Pons (tissue), 1 donor: ENCODE measurements at places on chromosomes 2 and 18.
A peak's percentile ranks its signal among the peaks of the same experiment; 100 is the strongest.

DNA sequence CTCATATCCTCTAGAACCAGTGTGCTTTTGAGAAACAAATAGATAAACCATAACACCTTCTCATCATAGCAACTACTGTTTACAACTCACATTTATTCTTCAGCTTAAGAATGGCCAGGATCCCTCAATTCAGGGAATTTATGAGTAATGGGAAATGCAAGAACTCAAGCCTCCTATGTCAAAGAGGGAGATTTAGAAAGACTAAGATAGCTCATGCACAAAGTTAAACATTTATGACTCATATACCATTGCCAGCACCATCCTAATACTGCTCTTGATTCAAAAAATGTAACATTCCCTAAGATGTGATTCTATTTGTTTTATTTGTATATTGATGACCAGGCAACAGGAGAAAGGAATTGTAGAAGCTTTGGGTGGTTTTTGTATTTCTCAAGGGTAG is 172.8 kb downstream of the CYP26B1 start:
- DNase-seq: no peak

- peak; percentile 62 for DNase-seq
Observed at GRCh38 chr2:5365871-5366461, 326.2 kb upstream of the SOX11 start.

DNA sequence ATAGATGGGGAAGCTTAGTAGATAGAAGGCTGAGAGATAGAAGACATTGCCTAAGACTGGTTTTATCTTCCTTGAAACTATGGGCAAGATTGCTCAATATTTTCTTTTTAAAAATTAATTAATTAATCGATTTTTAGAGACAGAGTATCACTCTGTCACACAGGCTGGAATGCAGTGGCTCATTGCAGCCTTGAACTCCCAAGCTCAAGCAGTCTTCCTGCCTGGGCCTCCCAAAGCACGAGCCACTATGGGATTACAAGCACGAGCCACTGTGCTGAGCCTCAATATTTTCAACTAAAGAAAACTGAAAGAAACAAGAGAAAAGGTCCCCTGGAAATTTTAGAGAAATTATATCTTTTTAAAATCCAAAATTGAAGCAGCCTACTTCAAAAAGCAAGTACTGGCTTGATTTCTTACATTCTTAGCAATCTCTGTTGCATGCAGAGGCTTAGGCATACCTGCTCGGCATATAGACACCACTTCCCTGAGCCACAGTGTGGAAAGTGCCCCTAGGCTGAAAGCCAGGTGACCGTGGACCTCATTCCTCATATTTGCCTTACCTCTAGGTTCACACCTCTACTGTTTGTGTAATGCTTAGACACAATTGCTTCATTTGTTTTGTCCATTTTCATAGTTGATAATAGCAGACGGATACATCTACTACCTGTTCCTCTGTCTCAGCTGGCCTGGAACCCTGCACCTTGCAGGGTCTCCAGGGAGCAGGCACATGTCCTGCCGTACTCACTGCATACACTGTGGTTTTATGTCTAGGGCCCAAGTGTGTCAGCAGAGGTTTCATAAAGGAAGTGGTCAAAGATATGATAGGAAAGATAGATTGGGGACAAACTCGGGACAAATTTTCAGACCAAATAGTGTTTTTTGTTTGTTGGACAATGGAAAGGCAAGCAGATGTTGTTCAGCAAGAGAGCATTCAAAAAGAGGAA is 166.5 kb upstream of the ALPP start:
- DNase-seq: no peak

- DNase-seq: no peak
Observed at GRCh38 chr2:233699424-233700027, 6.8 kb downstream of the UGT1A6 start.

DNA sequence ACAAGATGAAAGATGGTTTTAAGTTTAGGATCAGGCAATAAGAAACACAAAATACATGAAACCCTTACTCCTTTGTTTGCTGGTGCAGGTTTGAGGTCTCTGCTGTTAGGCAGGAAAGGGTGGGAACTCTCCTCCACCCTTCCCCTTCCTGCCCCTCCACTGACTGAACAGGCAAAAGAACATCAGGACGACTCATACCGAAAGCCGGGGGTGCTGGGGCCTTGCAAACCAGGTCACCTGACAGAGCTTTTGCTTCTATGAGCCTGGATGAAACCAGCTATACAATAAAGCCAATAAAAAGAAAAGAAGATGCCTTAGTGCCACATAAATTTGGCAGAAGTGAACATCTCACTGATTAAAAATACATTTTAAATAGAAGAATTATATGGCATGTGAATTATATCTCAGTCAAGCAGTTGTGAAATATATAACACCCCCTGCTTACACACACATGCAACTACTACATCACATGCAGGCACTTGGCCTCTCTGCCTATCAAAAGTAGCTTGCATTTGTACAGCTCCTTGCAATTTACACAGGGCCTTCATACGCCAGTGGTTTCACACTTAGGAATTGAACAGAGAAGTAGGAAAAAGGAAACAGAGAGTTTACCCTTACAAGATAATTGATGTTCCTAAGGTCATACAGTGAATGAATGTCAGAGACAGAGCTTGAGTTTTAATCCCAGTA is 215.1 kb upstream of the TRIB2 start:
- no peak for DNase-seq

DNA sequence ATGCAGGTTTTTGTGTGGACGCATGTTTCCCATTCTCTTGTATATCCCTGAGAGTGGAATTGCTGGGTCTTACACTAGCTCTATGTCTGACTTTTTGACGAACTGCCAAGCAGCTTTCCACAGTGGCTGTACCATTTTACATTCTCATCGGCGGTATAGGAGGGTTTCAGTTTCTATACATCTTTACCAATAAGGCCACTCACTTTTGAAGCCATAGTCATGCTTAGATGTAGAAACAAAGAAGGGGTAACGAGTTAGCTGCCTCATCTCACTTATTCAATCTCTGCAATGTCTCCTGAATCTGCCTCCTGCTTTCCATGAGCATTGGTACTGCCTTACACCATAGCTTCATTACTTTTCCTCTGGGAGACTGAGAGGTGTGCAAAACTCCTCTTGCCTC is 47.4 kb downstream of the MMADHC start:
- DNase-seq: no peak

DNA sequence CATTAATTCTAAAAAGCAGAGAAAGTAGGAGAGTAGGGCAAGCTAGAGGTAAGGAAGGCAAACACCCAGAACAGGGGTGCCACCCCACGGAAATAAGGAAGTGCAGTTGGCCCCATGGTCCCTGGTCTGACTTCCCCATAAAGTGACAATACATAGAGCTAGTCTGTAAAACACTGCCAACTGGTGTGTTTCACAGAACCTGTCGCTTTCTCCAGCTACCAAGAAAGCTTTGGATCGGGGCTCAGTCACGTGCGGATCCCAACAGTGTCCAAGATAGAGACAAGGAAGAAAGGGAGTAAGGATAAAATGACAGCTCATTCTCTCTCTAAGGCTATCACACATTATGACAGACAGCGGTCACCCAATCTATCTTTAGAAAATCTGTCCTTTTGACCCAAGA is 36.4 kb downstream of the TBC1D8 start:
- peak; percentile 40 for DNase-seq

GRCh38 chr2:121771976-121772742 is 16.7 kb downstream of the TSN start:
- DNase-seq: no peak

DNA sequence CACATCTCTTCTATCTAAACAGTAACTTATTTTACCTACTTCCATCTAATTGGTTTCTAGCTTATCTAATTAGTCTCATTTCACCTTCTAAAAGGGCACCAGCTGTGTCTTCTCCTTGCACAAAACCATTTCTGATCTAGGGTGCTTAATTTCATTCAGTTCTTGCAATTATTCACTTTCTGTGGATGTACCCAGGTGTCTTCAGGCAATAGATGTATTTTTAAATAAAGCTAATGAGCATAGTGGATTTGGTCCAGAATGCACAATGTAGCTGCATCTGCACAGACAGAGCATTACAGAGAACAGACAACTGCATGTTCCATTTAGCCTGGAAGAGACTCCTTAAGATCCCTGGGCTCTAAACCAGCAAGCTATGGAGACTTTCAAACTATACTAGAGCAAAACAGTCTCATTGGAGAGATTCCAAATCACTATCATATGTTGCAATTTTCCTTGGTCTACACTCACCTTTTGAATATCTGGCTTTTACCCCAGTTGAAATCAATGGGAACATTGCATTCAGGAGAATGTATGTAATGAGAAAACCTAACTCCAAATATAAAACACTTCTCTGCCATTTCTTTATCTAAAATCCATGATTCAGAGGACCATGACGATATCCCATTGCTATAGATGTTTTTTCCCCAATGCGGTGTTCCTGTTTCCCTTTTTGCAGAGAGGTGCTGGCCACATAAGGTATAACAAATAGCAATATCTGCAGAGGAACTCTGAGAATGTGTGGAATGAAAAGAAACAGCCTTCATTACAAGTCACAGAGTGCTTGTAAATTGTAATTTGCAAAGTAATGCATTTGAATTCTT is 3.5 kb upstream of the RFX8 start:
- no peak for DNase-seq

DNA sequence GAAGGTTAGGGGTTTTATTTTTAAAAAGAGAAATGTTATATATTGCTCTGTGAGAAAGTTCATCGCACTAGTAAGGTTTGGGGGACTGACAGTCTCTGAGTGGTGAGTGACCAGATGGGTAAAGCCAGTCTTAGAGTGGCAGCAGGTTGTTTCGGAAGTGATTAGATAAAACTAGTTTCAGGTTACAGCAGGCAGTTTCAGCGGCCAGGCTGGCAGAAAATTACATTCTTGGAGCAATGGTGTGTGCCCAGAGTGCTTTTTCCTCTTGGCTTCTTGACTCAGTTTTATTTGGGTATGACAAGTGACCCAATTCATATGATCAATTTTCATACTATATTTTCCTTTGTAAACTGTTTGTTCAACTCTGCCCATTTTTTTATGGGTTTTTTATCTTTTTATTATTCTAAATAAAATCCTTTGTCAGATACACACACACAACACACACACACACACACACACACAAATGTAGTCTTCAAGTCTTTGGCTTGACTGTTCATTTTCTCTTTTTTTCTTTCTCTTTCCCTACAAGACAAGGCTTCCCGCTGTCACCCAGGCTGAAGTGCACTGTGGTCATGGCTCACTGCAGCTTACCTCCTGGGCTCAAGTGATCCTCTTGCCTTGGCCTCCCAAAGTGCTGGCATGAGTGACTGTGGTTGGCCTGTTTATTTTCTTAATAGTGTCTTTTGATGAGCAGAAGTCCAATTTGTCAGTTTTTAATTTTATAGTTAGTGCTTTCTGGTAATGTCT is 30.9 kb downstream of the RALBP1 start:
- no peak for DNase-seq

DNA sequence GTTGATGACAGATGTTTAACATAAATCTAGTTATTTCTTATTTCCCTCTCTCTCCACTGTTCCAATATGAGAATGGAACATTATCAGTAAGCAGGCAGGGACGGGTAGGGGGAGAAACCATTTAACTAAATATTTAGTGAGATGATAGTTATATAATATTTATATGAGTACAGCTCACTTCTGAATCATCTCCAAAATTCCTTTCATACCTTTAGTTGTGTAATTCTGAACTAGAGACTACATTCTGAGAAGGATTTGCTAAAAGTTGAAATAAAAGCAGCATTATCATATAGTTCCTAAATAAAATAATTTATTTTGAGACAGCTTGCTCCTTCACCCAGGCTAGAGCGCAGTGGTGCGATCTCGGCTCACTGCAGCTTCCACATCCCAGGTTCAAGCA is 41.4 kb downstream of the B4GALT6 start:
- no peak for DNase-seq

- no peak for DNase-seq
Observed at GRCh38 chr18:7307526-7307925, 76.6 kb downstream of the LRRC30 start.

- no peak for DNase-seq
Observed at GRCh38 chr18:43931439-43931838, 654.1 kb upstream of the SYT4 start.

GRCh38 chr2:216034065-216034464 is 20.7 kb upstream of the MREG start:
- peak; percentile 75 for DNase-seq

GRCh38 chr2:8477552-8478470 is 204.0 kb upstream of the ID2 start:
- DNase-seq: peak; percentile 57

GRCh38 chr2:101362316-101362715 is 25.0 kb downstream of the CREG2 start:
- DNase-seq: no peak

DNA sequence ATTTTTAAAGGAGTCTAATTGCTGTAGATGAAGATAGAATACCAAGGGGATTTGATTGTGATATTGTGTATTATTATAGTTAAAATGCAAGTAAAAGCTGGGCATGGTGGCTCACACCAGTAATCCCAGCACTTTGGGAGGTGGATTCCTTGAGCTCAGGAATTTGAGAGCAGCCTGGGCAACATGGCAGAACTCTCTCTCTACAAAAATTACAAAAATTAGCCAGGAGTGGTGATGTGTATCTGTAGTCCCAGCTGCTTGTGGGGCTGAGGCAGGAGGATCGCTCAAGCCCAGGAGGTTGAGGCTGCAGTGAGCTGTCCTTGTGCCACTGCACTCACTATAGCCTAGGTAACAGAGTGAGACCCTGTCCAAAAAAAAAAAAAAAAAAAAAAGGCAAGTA is 687.0 kb downstream of the NUP35 start:
- DNase-seq: no peak

- DNase-seq: no peak
Observed at GRCh38 chr2:68561372-68561771, 82.0 kb upstream of the PROKR1 start.

DNA sequence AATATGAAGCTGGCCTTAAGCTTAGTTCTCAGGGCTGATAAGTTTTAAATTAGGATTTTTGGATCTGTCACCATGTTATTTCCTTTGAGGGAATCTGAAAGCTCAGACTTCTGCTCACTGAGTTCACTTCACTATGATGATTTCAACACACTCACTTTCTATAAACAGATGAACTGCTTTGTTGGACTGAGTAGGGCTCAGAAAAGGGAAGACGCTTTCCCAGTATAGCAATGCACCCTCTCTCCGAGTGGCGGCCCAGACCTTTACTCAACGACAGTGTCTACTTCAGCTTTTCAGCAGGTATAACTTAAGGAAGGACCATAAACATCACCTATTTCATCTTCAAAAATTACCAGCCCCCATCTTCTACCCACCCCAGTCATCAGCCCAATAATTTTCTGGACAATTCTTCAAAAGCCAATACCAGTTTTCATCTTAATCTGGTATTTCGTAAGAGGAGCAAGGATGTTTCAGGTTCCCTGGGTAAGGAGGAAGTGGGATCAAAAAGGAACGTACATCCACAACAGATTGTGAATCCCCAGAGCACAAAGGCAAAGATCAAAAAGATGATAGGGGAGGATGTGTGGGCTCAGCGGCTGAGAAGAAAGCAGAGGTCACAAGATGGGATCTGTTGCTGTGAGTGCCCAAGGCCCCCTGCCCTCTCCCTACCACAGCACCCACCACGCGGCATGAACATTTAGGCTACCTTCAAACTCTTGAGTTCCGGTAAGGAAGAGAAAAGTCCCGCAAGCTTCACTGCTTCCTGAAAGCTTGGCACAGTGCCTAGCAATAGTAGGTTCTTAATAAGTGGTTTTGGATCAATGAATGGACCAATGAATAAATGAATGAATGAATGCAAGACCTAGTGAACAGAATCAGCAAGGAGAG is 41.9 kb downstream of the LPIN2 start:
- peak; percentile 80 for DNase-seq

- no peak for DNase-seq
Observed at GRCh38 chr2:60148716-60149115, 404.7 kb downstream of the BCL11A start.

GRCh38 chr18:45503990-45504389 is 111.3 kb upstream of the SLC14A2 start:
- no peak for DNase-seq
